ENCODE measurements at places on chromosomes 5 and 9.
A peak's percentile ranks its signal among the peaks of the same experiment; 100 is the strongest.

DNA sequence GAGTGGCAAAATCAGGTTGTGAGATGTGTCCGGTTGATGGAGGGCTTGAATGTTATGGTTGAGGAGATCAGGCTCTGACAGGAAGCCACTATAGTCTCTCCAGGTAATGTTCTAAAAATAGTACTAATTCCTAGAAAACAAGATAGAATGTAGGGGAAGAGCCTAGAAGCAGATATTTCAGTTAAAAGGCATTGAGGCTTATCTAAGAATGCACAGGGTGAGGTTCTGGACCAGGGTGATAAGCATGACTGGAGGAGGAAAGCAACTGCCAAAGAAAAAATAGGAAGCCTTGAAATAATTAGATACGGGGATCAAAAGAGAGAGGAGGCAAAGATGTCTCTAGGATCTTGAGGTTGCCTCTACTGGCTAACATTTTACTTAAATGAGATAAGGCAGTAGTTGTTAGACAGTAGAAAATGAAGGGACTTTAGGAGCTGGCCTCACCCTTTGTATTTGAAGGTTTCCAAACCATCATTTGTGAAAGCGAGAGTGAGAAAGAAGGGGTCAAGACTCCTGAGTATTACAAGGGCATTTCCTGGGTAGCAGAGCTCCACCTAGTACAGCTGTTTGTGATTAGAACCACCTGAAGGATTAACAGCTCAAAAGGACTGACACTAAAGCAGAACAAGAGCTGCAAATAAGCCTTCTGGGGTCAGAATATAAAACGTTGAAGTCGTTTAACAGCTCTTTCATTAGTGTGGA is 15.4 kb upstream of the ARL15 start:
- no peak for DNase-seq

DNA sequence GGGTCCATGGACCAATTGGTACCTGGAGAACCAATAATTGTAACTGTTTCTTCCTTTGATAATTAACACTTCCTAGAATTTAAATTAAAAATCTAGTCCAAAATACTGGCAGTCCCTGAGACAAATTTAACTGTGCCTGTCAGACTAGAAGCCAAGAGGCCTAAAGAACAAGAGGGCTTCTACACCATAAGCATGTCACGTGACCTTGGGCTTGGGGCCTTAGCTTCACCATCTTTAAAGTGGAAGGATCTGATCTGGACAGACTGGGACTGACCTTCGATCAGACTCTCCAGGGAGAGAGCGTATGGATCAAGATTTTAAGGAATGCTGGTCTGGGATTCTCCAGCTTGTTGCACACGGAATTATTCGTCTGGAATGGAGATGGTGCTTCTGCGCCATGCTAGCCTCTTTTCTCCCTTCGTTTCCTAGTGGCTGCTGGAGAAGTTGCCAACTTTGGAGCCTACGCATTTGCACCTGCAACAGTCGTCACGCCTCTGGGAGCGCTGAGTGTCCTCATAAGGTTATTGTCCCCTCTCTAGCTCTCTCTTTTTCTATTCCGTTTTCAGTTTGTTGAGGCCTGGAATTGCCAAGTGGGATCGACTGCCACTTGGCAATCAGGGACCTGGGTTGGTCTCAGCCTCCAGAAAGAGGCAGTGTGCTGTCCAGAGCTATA is 8.4 kb downstream of the NIPAL4 start:
- peak; percentile 81 for DNase-seq

- DNase-seq = no peak
These were observed 72.0 kb upstream of the RFX3 start for GRCh38 chr9:3597792-3598191.

DNA sequence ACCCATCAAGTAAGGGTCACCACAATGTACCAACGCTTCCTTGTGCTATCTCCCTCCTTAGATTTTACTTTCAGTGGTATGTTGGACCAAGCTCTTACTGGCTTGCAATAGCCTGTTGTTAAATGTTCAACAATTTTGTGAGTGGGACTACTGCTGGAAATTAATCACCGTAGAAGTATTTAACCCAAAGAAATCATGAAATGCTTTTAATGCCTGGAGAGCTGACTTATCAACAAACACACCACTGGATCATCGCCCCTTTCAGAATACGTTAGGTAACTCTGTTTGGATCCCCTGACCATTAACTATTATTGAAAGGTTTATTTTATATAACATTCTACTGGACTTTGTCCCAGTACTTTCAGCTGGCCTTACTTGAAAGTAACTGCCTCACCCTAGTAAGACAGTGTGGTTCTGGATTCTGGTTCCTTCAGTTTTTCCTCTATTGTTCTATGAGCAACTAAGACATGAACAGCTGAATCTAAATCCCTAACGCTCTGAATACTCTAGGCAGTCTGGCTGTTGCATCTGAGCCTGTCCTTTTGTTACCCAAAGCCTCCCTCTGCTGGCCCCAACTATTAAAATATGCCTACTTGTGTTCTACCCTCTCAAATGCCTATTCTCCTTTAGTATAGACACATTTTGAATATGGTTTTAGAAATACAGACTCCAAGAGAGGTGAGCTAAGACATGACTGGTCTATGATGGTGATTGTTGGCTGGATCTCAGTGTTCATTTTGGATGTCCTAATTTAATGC is 1203.4 kb upstream of the DMAC1 start:
- peak; percentile 1 for DNase-seq

DNA sequence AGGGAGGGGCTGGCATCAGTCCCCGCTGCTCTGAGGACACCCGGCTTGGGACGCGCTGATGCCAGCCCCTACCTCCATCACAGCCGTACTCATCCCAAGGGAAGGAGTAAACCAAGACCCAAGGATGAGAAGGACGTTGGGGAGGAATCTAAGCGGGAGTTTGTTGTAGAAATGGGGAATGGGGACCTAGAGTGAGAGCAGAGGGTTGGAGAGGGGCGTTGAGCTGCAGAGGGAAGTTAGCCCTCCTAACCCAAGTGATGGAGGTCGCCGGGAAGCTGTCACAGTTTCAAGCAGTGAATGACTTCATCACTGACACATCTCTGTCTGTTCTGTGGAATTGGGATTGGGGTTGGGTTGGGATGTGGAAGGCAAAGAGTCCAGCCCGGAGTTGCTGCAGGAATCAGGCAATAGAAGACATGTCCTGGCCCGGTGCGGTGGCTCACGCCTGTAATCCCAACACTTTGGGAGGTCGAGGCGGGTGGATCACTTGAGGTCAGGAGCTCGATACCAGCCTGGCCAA is 759 bp upstream of the SUSD1 start:
- no peak for DNase-seq

DNA sequence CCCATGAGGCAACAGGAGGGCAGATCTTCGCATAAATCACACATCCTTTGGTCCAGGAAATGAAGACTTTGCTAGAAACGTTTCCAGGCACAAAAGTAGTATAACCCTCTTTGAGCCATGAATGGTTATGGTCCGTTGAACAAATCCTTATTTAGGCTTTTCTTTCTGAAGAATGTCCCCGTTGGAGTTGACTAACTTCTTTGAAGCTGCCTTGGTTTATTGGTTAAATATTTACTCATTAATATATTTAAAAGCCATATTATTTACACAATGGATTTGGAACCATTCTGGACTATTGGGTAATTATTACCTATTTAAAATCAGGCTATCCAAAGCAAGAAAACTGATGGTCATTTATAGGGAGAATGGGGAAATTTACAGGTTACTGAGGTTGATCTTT is 347.6 kb upstream of the SLC30A5 start:
- DNase-seq = no peak

DNA sequence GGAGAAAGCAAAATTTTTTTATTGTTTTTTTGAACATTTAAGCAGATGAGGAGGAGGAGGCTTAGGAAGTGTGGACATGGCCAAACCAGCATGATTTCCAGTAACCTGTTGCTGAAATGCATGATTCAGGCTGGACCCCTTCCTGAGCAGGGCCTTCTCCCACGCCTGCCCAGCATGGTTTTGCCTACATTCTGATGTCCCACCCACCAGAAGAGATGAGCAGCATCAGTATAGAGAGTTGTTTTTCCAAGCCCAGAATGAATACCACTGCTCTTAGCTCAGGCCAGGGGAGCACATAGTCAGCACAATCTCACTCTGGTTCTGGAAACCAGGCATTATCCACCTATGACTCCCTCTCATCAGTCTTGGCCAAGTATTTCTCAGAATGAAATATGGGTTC is 90.1 kb downstream of the PAPPA start:
- DNase-seq = no peak

- no peak for DNase-seq
These were observed 138.0 kb upstream of the GHR start for GRCh38 chr5:42285230-42285629.

DNA sequence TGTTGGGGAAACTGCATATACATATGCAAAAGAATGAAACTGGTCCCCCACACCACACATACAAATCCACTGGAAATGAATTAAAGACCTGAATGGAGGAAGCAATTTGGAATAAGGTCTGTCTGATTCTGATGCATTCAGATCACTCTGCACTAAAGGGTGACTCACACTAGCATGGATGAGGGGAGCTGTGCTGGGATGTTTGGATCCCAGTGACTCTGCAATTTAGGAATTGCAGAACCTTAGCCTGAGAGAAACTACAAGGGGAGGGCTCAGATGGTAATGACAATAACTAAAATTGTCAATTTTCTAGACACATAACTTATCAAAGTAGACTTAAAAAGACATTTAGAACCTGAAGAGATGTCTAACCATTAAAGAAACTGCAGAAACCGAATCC is 312.0 kb downstream of the CDK5RAP2 start:
- DNase-seq = no peak

GRCh38 chr5:165258197-165258771 is 1752.9 kb downstream of the MAT2B start:
- DNase-seq = no peak

DNA sequence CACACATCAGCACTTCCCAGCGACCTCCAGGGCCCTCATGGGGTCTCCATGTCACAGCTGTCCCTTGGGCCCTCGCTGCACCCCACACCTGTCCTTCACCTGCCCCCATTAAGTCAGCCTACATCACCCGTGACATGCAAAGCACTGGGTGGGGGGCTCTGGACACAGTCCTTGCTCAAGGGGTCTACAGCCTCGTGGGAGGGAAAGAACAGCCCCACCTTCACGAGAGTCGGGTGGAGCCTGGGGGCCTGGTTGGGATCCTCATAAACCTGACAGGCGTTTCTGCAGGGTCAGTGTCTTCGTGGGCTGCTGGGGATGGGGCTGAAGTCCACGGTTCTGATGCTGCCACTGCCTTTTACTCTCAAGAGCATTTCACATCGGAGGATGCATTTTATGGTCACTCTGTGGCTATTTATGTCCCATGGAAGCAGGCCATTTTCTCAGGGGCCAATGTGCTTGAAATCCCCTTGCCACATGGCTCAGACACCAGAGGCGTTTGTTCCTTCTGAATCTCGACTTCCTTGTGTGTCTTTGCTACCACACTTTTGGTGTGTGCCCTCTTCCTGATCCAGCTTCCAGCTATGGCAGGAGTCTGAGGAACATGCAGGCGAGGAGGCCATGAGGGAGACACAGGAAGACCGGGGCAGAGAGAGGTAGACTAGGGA is at the start of gene OR2V1:
Gene OR2V1, minus strand, starts transcription at position 338 of the 665 bp plus-strand sequence. CDS start 5,865 bp downstream, outside the sequence.
- no peak for DNase-seq

DNA sequence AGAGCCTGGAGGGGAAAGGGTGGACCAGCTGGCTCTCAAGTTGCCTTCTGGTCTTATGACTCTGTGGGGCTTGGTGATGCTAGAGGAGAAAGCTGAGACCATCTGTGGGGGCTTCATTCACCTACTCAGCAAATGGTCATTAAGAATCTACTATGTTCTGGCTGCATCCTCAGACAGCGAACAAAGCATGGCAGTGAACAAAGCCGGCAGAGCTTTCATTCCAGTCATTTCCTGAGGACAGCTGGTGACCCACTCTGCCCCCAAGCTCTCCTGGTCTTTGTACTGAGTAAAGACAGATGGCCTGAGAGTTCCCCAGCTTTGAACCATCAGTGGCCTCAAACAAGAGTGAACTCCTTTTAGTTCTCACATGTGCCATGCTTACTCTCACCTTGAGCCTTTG is 48.0 kb downstream of the FGF1 start:
- no peak for DNase-seq

- DNase-seq = no peak
These were observed 267.5 kb downstream of the NR3C1 start for GRCh38 chr5:143135832-143136551.

All from NCI-H187 (cell line).